Cardiac fibroblast (primary cell): ENCODE measurements at places on chromosomes 13 and 19.

DNA sequence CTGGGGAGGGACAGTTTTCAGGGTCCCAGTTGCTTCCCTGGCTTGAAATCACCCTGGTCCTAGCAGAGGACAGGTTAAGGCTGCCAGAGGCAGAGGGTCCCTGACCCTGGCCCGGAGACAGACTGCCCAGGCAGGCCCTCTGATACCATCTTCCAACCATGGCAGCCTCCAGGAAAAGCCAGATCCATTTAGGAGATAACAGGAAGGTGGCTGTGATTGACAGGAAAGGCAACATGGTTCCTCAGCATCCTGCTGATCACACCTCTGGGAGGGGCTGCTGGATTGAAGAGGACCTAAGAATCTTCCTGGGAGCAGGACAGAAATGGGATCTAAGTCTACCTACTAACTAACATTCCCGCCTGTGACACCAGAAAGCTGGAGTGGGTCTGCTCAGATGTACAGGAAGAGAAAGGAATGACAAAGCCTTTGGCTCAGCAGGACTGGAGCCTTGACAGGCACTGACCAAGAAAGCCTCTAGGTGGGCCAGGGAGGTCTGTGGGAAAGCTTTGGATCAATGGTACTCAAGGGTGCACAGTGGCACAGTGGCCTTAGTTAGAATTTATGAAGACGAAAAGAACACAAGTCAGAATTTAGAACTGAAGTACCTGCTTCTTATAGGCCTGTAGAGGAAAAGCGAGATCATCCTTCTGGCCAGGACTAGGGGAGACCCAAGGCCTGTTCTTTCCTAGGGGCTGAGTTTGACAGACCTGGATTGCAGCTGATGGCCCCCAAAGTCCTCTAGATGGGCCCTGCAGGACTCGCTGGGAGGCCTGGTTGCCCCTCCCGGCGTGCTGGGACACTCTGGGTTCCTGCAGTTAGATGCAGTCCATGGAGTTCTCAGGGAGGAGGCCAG is 2.3 kb upstream of the PRKACA start:
- no peak for DNase-seq

GRCh38 chr19:17997969-17998826 is 9.8 kb upstream of the ARRDC2 start:
- DNase-seq, result peak; percentile 26

DNA sequence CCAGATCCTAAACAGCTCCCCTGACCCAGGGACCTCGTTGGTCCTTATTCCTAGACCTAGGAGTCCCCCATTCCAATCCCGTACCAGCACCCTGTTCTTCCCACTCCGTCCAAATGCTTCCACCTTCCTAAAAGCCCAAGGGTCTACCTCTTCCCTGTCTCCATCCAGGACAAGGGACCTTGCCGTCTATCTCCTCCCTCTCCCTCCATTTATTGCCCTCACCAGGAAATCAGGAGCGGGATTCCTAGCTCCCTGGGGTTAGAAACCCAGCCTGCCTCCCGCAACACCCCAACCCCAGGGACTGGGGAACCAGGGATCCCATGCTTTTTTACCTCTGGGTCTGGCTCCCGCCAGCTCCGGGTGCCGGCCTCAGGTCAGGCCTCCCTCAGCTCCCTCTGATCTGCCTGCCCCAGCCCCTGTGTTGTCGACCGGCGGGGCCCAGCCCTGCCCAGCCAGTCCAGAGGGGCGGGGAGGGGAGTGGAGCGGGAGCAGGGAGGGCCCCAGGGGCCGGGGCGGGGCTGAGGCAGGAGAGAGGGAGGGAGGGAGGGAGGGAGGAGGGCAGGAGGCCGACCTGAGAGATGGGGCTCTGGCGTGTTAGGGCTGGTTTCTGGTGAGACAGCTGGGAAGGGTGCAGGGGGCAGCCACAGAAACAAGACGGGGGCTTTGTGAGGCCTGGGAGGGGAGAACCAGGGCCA is at the start of gene B3GNT8:
Gene B3GNT8, minus strand, starts transcription at position 423 of the 695 bp plus-strand sequence. CDS start 596 bp downstream, outside the sequence.
- DNase-seq, result peak; percentile 52

DNA sequence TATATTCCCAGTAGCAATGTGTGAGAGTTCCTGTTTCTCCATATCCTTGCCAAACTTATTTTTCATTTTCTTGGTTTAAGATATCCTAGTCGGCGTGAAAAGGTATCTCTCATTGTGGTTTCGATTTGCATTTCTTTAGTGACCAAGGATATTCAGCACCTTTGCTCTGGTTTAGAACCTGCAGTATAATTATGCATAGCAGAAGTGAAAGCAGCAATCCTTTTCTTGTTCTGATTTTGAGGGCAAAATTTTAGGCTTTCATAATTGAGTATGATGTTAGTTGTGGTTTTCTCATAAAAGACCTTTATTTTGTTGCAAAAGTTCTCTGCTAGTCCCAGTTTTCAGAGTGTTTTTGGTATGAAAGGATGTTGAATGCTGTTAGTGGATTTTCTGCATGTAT is 491.0 kb downstream of the FGF9 start:
- no peak for DNase-seq

- no peak for DNase-seq
These were observed 6.0 kb upstream of the CYP4F12 start for GRCh38 chr19:15666883-15667282.

DNA sequence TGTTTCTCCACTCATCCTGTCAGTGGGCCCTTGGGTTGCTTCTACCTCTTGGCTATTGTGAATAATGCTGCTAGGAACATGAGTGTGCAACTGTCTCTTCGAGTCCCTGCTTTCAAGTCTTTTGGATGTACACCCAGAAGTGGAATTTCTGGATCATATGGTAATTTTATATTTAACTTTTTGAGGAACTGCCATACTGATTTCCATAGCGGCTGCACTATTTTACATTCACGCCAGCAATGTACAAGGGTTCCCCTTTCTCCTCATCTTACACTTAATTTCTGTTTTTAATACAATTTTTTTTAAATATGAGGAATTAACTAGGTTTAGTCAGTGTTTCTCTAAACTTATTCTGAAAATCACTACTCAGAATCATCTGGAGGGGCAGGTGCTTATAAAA is 24.2 kb upstream of the SLC46A3 start:
- DNase-seq, result no peak

GRCh38 chr19:19160461-19161035 is 9.5 kb downstream of the MEF2B start:
- no peak for DNase-seq
